ENCODE measurements at places on chromosomes 1 and 21. TPM values are rescaled to one million over a fixed set of nuclear protein-coding genes. Genes with fewer than 3 reads are reported as not detected.

Gene IFFO2
- 10.8 TPM for total RNA-seq

Gene NHLH1
- total RNA-seq: 0.20 TPM

Gene RGS8
- total RNA-seq: not detected

Gene PCAT6
- 5.4 TPM for total RNA-seq

Measured in MCF 10A (cell line).